ENCODE measurements at places on chromosomes 7 and 10.
A peak's percentile ranks its signal among the peaks of the same experiment; 100 is the strongest.

GRCh38 chr7:16007911-16008310, 321.4 kb upstream of the MEOX2 start:
- no peak for DNase-seq

DNA sequence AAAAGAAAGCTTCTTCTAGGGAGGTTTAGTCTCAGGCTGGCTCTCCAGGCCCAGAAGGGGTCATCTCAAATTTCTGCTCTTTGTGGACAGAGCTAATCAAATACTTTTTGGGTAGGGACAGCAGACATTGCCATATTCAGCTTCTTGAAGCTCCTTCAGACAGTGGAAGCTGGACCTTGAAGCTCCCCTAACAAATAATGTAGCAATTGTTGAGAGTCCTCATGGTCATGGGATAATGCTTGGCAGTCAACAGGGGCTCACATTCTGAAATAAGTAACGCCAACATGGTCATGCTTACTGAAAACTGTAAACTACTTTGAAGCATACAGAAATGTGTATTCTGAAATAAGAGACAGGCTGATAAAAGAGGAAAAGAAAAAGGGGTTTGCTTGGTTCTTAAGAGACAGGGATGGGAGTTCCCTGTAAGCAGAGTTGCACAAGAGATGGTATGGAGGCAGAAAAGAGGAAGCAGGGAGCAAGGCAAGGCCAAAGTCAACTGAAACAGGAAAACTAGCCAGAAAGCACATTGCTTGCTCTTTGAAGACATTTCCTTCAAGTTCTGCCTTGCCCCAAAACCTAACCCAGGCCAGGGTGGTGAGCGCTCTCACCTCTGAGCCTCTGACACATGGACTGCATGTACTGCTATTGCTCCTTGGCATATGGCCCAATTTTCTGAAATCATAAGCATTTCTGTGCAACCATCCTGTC, 53.1 kb upstream of the KMT2E start:
- DNase-seq: no peak

DNA sequence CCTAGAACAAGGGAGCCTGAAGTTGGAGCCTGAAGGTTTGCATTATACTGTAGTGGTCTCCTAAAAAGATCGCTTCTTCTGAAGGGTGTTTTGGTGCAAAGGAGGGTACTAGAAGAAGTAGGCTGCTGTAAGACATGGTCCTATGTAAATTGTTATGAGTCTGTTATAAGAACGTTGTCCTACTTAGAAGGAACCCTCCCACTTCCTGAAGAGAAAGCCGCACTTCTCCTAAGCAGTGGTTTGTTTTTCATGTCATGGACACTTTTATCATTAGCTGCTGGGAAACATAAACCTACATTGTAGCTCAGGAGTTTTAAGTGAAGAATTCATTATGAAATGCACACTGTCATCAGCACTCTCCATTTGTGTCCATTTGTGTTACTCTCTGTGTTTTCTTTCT, 129.1 kb upstream of the ITGB1 start:
- no peak for DNase-seq

GRCh38 chr7:157900011-157900410, 563.2 kb downstream of the DNAJB6 start:
- DNase-seq: no peak

DNA sequence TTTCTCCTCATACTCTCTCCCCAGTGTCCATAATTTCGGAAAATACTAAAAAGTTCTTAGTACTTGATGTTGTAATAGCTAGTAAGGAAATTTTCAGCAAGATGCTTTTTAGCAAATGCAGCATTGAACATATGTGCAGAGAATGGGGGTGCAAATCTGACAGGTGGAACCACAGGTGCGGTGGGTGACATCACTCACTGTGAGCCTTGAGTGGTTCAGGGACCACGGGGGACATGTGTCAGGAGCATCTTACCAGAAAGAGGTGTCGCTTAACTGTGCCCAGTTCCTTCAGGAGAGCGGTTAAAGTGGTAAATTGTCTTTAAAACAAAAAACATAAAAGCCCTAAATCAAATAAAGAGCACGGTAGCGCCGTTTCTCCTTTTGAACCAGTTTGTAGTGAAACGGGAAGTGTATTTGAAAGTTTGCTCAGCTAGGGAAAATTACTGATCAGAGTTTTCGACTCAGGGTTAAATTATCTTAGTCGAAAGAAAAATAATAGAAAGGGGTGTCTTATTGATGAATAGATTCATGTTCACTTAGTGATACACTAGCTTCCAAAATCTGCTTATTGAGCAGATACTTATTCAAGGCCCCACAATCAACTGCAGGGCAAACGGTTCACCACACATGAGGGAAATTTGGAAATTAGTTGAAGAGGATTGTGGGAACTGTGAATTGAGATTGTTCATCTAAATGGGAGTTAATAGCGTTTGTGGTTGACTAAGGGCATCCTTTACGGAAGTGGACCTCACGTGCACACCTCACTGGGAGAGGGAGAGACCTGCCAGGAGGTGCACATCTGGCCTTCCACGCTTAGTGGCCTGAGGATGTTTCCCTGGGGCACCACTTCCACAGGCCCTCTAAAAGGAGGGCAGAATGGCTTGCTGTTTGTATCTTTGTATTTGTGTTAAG, 12.7 kb downstream of the CUL1 start:
- peak; percentile 23 for DNase-seq

GRCh38 chr7:105127179-105127578, 113.2 kb downstream of the KMT2E start:
- DNase-seq: peak; percentile 19

DNA sequence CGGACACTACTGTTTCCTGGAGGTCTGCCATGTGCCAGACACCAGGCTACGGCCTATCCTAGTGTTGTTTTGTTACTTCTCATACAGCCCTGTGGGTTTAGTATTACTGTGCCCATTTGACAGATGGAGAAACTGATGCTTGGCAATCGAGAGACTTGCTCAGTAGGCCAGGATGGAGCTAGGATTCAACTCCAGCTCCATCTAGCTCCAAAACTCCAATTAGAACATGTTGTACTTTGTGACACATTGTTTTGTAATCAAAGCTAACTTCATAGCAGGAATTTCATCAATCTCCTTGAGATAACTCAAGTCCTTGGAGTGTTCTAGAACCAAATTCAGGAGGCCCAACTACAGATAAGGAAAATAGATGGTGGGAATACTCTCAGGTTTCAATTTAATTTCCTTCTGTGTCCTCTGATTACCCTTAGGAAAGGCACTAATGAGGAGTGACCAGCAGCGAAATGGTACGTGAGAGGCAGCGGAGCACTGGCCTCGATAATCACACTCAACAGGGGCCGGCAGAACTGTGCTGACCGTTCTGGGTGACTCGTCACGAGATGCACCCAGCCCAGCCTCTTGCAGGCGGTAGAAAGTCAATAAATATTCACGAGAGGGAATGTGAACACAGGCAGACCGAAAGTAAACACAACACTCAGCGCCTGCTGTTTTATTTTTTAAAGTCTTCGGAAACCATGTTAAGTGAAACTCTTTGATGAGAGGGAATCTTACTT, 269.6 kb upstream of the NEBL start:
- DNase-seq: no peak

DNA sequence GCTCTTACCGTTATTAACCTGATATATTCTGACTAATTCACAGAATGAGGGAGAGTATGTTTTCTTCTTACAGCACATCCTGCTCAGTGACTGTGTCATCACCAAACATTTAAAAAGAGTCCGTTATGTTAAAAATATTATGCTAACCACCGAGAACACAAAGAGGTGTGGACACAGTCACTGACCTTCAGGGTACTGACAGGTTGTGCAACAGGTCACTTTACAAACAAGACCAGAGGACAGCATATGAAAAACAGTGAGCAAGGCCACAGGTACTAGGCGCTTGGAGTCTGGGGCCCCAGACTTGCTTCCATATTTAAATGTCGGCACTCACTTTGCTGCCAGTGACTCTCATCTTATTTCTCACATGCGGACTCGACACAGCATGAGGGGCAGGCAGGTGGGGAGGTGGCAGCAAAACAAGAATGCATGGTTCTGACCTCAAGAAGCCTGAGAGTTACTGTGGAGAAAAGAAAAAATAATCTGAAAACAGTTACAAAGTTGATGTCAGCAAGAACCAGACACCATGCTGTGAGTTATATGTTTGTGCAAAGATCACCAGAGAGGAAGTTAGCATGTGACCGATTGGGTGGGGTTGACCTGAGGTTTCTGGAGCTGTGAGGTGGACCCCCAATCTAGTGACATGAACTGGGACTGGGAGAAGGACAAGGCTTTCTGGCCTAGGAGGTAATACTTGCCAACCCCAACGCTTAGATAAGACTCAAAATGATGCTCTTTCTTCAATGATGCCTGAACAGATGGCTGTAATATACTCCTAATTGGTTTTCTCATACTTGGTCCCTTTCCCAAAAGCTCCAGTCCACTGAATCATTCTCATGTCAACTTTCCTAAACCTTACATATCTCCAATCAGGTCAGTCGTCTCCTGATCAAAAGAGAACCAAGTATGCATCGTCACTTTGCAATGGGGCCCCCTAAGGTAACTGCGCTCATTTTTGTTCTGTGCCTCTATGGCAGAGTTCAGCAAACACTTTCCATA, 102.4 kb downstream of the HIPK2 start:
- DNase-seq: no peak

DNA sequence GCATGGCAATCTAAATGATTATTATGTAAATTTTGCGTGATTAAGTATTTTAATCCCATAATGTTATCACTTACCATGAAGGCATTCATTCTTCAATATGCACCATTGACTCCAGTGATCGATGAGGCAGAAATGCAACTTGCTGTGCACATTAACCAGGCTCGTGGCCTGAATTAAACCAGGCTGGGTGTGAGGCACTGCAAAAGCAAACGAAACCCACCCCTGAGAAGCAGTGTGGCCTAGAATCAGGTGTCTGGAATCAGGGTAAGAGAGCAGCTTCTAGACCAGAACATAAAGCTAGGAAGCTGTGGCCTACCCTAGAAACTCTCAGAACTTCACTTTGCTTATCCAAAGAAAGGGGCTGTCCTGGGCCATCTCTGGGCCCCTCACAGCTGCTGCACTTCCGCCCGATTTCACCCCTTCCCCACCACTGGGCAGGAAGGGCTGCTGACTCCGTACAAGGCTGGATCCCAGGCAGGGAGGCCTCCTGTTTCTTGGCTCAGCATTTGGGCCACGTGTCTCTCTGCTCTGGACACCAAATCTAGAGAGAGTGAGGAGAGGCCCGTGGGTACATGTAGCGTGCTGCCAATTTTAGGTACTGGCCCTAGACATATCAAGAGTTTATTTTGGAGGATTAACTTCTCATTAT, 4.4 kb downstream of the PTPRE start:
- no peak for DNase-seq

- no peak for DNase-seq
Measured at GRCh38 chr7:19491821-19492452, 216.9 kb downstream of the POLR1F start.

DNA sequence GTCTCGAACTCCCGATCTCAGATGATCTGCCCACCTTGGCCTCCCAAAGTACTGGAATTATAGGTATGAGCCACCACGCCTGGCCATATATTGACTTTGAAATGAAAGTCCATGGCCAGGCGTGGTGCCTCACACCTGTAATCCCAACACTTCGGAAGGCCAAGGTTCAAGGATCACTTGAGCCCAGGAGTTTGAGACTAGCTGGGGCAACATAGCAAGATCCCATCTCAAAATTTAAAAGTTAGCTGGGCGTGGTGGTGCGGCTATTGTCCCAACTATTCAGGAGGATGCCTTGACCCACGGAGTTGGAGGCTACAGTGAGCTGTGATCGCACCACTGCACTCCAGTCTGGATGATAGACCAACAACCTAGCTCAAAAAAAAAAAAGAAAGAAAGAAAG, 6.0 kb upstream of the CCZ1 start:
- DNase-seq: no peak

DNA sequence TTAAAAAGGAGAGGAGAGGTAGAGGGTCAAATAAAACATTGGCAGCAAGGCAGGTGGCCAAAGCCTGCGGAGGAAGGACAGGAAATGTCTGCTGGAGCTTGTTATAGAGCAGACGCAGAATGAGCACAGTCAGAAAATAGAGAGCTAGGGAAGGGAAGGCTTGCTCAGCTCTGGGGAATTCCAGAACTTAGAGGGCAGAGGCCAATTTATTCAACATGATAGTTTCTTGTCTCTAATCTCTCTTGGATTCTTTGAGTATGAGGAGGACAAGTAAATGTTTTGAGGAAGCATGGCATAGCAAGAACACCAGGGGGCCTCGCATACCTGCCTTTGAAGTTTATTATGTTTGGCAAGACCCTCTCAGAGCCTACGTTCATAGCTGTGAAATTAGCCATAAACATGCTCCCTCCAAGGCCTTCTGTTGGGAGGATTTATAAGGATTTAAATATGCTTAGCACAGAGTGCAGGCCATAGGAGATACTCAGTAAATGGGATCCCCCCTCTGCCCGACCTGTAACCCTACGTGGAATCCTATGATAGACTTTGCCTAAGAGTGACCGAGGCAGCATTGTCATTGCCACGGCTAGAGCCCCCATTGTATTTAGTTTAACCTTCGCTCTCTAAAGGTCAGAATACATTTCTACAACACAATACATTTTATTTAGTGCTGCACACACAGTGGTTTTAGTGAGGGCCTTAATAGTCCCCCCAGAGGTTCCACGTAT, 293.9 kb downstream of the CCDC3 start:
- peak; percentile 60 for DNase-seq

- peak; percentile 65 for DNase-seq
Measured at GRCh38 chr10:84293574-84294016, 34.8 kb upstream of the CCSER2 start.

GRCh38 chr10:79322616-79323543, 24.4 kb upstream of the PPIF start:
- peak; percentile 79 for DNase-seq

- no peak for DNase-seq
Measured at GRCh38 chr10:37774351-37774750, 83.1 kb downstream of the ZNF248 start.

DNA sequence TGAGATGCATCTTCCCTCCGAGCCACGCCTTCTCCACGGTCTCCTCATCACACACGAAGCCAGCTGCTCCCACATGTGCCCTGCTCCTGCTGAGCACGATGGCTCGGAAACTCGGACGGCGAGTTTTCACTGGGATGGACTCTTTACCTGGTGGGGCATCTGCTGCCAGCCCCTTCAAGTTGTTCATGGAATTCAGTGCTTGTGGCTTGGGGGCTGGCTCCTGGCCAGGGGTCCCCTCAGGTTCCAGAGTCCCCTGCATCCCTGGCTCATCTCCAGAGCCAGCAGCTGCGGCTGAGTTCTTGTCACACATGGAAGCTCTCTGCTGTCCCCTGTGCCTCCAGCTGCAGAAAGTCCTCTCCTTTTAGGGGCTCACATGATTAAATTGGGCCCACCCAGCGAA, 654.0 kb downstream of the SDK1 start:
- no peak for DNase-seq
